Left ventricle myocardium superior (tissue), 1 donor: ENCODE measurements at places on chromosomes 5 and 9.

- DNase-seq, result no peak
These were observed 88.6 kb downstream of the ANGPTL2 start for GRCh38 chr9:127033789-127034188.

DNA sequence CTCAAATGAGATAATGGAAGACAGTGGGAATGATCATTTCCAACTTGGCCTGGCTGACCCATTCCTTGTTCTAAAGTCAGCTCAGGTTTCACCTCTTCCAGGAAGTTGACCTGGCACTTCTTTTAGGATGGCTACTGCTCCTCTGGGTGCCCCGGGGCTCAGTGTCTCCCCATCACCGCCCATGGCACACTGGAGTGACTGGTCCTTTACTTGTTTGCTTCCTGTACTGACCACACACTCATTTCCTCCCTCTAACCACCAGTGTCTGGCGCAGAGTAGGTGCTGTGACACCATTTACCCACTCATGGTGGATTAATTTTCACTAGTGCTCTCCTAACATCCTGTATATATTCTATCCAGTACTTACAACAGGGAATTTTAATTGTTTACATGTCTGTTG lies 183.5 kb downstream of the CDK5RAP2 start:
- DNase-seq, result no peak

DNA sequence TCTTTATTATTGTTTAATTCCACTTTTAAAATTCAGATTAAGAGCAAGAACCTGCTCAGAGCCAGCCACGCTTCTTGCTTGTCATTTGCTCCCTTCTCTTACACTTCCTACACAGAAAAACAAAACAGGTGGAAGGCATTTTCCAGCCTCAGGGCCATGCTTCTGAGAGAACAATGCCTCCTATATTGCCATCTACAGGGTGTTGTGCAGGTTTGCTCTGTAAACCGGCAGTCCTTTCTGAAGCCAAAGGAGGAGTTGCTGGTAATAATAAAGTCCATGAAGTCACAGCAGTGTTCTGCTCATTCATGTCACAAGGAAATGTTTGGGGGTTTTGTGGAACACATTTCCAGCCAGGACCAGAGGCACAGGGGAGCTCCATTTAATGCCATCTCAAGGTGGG lies 16.1 kb upstream of the PRLR start:
- no peak for DNase-seq

GRCh38 chr9:69885931-69886330 lies 65.3 kb downstream of the CFAP95 start:
- DNase-seq, result no peak

DNA sequence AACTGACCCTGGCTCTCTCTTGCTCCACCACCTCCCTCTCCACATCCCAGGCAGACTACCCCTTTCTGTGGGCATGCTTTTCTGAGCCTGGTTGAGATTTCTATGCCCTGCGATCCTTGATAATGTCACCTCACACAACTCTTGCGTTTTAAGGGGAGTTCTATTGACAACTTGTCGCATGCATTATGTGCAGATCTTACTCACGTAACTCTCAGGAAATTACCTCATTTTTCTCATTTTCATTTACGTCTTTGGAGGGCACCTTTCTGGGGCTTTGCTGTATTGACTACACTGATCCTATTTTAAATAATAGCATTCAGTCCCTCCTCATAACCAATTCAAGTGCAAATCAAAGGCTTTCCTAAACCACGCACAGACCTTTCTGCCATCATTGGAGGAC lies 140.4 kb upstream of the WWC1 start:
- DNase-seq, result no peak

DNA sequence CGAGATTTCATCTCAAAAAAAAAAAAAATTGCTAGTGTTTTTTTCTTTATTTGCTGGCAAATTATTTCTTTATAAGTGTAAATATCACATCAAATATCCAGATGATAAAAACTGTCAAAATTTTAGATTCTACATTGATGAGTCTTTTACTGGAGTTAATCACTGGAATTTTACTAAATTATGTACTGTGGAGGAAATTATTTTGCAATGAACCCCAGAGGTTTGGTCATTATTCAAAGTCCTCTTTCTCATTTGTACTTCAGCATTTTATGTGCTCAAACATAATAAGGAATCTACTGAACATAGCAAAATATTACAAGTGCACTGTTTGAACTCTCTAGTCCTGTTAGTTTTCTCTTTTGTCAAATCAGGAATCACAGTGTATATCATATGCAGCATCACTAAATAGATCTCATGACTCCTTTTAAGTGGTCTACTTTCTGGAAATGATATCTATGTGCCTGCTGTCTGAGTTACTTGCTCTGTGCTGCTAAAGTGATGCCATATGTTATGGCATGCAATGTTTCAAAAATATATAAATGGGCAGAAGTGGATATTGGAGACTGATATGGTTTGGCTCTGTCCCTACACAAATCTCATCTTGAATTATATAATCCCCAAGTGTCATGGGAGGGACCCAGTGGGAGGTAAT lies 18.0 kb downstream of the OTULINL start:
- no peak for DNase-seq

DNA sequence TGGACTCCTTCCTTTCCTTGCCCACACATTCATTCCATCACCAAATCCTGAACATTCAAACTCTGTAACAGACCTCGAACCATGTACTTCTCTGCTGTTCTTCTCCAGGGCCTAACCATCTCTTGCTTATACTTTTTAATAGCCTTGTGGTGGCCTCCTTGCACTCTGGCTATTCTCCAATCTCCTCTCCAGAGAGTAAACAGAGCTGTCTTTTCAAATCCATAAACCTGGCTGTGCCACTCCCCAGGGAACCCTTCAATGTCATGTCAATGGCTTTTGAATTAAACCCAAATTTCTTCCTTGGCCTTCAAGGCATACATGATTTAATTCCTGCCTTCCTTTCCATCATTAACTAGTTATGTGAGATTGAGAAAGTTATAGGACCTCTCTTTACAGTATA lies 277.6 kb upstream of the EFNA5 start:
- DNase-seq, result no peak

GRCh38 chr5:120479066-120479465 lies 15.0 kb downstream of the PRR16 start:
- DNase-seq, result no peak

- no peak for DNase-seq
These were observed 42.0 kb downstream of the TMEM174 start for GRCh38 chr5:73214996-73215395.
